ENCODE measurements at places on chromosomes 2 and 18.
A peak's percentile ranks its signal among the peaks of the same experiment; 100 is the strongest.

- DNase-seq = no peak
Observed at GRCh38 chr2:172480301-172481218, 53.2 kb downstream of the ITGA6 start.

GRCh38 chr2:169386722-169387121 lies 24.4 kb upstream of the LRP2 start:
- DNase-seq = no peak

DNA sequence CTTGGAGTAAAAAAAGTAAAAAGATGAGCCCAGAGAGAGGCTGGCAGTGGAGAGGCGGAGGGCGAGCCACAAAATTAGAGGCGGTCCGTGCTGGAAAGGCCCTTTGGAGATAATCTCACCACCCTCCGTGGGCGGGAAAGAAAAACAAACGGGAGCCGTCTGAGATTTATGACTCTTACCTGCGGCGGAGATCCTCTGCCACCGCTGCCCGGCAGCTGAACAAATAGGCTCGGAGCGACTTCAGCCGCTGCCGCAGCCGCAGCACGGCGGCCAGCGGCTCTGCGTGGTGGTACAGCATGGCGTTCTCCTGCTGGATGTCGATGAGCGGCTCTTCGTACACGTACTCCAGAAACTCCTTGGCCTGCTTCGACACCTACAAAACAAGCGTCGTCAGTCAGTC lies 94.6 kb downstream of the PLEKHM3 start:
- DNase-seq = no peak

DNA sequence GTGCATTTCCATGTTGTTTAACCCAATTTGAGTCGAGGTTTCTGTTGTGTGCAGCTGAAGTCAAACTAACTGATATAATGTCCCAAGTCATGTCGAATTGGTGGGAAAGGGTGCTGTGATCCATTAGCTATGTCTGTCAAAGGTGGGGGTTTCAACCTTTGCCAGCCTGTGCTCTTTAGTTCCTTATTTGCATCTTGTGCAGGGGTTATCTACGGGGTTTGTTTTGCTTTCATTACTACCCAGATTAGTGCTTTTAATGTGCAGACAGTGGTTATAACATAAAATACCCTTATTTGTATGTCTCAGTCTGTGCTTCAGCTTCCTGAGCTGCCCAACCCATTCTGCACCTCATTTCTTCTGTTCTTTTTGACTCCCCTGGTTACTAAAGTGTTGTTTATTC lies 271.9 kb upstream of the CXCR4 start:
- DNase-seq = no peak

DNA sequence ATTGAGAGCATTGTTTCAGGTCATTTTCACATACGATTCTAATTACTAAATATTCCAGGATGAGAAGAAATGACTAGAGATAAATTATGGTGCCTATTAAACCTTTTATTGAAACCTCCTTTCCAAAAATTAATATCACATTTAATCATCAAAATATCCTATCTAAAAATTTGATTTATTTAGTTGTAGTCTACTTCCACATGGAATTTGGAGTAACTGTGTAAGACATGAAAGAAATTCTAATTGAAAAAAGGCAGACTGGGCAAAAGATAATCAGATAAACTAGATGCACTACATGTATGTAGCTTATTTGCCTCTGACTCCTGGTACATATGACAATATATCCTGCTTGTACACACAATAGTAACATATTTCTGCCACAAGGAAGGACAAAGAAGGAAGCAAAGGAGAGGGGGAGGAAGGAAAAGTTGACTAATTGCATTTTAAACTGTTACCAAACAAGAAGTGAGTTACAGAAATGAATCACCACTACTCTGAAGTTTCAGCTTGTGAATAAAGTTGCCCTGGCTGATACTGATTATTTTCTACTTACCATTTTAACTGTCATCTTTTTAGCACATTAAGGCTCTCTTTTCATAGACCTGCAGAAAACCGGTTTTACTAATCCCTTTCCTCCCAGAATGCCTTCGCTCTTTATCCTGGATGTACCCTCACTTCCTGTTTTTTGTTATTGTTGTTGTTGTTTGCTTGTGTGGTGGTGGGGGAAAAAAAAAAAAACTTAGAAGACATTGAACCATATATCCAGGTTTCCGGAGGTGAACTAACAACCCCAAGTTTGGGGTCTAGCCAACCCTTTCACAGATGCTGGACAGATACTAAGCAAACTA lies 28.4 kb downstream of the NRXN1 start:
- no peak for DNase-seq

GRCh38 chr2:28274911-28275685 lies 117.6 kb upstream of the FOSL2 start:
- DNase-seq = peak; percentile 98

DNA sequence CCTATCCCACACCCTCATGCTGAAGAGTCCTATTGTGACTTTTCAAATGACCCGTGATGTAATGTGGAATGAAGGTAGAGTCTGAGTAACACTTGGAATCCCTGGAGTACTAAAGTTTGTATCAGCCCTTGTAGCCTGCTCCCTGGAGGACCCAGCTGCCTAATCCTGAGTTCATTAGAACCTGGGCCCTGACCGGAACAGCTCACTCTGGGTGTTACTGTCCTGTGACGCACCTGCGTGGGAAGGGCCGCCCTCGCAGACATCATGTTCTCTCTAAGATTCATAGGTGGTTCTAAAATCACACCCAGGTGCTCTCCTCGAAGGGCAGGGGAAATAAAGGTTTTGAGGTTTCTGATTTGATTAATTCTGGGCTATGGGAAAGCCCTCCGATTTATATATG lies 62.3 kb downstream of the NCK2 start:
- DNase-seq = no peak

DNA sequence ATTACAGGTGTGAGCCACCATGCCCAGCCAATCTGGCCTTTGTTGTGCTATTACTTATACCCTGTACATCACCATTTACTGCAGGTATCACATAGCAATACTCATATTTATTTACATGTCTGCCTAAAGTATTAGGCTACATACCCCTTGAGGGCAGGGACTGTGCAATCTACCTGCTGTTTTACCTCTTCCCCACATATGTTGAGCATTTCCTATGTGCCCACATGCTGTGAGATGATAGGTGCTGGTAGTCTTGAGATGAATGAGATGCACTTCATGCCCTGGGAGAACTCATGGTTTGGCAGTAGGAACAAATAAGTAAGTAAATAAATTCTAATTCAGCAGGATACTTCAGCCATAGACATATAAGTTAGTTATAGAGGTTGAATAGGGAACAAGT lies 59.2 kb downstream of the TTC39C start:
- no peak for DNase-seq

DNA sequence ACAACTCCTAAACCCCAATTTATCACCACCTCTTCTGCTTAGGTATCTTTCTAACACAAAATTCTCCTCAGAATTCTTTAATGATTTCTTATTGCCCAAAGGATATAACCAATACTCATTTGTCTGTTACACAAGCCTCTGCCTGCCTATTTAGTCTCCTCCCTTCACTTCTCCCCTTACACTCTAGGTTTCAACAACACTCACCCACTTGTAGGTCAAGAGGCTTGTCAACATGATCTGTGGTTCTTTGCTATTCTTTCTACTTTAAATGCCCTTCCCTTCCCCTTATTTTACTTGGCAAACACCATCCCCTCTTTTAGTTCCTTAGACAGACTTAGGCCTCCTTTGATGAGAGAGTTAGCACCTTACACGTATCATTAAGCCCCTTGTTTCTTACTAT lies 69.0 kb upstream of the C2orf15 start:
- DNase-seq = no peak

DNA sequence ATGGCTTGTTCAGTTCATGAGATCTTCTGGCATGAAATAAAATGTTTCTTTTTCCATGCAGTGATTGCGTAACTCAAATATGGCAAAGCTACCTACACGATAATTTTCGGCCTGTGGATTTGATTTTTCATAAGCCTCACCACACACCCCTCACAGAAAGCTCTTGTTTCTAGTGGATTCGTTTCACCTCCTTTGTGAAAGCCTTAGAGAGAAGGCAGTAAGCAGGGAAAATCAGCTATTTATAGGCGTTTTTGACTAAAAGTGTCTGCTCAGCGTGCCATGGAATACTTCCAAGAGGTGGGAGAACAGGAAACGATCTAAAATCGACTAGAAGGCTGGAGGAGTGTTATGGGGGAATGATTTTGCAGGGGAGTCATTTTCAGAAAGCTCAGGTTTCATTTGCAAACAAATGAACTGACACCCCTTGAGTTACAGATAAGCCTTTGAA lies 417.9 kb downstream of the TGIF1 start:
- DNase-seq = no peak

DNA sequence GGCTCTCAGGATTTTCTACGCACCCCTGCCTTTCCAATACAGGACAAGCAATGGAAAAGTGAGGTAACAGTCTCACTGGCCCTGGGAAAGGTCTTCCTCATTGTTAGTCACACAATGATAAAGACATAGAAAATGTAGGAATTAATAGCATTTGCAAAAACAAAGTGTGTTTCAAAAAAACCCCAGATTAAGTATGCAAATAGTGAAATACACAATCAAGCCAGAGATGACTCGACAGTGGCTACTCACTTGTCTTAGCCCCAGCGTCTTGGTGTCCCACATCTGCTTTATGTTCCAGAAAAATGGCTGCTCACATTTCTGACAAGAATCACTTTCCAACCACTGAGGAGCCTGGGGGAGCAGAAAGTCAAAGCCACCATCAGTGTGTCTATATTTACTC lies 47.0 kb upstream of the AP1S3 start:
- DNase-seq = no peak

DNA sequence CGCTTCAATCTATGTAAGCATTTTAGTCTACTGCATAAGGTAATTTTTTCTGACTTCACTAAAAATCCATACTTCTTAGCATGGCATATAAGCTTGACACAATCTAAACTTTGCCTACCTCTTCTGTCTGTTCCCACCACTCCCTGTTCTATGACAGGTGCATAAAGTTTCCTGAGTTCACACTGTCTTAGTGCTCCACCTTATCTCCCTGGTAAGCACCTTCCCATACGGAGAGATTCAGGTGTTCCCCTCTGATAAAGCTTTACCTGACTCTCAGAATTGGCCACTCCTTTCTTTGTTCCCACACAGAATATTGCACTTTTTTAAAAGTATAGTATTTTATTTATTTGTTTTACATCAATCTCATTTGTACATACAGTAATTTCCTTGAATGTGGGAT lies 16.8 kb upstream of the ITGA4 start:
- DNase-seq = no peak

DNA sequence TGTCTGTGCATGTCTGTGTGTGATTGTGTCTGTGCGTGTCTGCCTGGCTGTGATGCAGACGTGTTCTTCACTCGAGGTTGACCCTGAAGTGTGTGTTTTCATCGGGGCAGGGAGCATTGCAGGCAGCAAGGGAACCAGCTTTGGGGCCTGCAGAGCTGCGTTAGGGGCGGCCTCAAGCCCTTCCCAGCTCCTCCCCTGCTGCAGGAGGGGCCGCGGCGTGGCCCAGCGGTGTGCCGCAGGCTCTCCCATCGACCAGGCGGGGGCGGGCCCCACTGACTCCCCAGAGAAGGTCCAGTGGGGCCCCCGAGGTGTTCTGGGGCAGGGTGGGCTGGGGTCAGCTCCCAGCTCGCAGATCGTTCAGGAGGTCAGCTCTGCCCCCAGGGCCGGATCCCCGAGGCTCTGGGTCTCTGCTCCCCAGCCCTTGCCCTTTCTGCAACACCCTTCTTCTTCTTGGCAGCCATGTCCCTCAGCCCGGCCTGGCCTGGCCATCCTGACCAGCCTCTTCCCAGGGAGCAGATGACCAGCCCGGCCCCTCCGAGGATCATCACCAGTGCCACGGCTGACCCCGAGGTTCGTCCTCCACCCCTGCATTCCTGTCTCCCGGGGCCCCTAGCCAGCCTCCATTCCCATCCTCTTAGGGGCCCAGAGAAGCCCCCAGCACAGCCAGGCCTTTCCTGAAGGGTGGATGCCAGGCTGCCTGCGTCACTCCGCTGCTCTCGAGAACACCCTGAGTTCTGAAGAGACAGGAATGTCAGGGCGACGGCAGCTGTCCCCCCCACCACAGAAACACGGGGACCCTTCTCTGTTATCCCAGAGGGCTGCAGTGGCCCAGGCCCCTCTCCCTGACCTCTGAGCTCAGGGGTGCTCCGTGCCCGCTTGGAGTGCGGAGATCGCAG lies 11.1 kb upstream of the KLHL30 start:
- DNase-seq = no peak

GRCh38 chr2:210859314-210859713 lies 302.9 kb downstream of the CPS1 start:
- no peak for DNase-seq

DNA sequence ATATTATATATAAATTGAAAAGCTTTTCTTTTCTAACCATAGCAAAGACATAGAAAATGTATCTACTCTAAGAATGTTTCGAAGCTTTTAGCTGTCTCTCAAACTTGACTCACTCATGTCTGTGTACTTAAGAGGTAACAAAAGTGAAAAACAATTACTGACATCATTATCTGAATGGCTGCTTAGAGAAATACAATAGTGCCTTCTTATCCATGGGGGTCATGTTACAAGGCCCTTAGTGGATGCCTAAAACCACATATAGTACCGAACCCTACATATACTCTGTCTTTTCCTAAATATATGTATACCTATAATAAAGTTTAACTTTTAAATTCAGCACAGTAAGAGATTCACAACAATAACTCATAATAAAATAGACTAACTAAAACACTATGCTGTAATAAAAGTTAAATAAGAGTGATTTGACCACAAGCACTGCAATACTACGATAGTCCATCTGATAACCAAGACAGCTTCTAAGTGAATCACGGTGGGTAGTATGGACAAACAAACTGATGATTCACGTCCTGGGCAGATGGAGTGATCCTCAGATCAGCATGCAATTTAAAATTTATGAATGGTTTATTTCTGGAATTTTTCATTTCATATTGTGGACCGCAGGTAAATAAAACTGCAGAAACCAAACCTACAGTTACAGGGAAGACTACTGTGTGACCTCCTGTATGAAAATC lies 246.2 kb downstream of the XIRP2 start:
- DNase-seq = peak; percentile 18

GRCh38 chr18:10923141-10923540 lies 226.2 kb downstream of the PIEZO2 start:
- no peak for DNase-seq

DNA sequence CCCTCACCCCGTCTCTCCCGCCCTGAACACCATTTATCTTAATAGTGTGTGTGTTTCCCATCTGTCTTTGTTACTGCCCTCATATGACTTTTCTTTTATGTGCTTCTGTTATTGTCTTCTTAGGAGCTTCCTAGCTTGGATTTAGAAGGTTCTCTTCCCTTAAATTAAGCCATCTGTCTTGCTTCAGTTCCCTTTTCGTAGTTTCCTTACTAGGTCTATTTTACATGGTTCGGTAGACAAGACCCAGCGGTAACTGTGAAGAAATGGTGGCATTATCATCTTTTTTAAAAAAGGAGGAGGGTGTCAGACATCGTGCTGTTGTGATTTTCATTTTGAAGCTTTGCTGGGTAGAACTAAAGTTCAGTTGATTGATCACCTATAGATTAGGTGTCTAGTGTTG lies 10.3 kb downstream of the NCK2 start:
- DNase-seq = no peak

DNA sequence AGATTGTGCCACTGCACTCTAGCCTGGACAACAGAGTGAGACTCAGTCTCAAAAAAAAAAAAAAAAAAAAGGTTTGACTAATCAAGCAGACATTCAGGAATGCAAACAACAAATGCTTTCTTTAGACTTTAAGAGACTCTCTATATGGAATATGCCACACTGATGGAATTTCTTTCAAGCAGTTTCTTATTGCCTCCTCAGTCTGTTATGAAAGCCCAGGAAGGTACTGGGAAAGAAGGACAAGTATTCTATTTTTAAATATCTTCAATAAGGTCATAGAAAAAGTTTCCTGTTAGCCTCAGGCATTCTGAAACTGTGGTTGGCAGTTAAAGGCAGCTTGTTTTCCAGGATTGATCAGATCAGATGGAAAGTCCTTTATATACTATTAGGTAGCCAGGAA lies 241.6 kb downstream of the PIK3C3 start:
- DNase-seq = peak; percentile 35

Measured in Caki2 (cell line).